ENCODE measurements at places on chromosomes 16 and 17. TPM values are rescaled to one million over a fixed set of nuclear protein-coding genes. Genes with fewer than 3 reads are reported as not detected.

SMPD3 gene
- not detected for total RNA-seq

CCL7 gene
- not detected for total RNA-seq

HSD17B1 gene
- total RNA-seq = 23.8 TPM

KLHL10 gene
- 0.38 TPM for total RNA-seq

DNA sequence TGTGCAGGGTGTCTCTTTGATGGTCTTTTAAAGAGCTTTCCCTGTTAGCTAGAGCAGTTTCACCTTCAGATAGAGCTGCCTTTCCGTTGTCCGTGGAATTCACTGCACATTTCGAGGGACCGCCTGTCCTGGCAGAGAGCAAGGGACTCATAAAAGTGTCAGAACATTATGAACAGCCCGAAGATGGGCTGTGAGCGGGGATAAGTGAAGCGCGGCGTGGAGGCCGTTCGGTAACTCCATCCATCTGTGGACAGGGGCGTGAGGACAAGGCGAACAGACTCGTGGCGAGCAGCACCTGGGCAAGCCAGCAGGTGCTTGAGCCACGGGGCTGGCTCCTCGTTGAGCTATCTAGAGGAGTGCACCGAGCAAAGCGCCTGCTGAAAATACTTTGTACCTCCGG lies 371.2 kb downstream of the MAF start:
- DNase-seq = no peak

DNA sequence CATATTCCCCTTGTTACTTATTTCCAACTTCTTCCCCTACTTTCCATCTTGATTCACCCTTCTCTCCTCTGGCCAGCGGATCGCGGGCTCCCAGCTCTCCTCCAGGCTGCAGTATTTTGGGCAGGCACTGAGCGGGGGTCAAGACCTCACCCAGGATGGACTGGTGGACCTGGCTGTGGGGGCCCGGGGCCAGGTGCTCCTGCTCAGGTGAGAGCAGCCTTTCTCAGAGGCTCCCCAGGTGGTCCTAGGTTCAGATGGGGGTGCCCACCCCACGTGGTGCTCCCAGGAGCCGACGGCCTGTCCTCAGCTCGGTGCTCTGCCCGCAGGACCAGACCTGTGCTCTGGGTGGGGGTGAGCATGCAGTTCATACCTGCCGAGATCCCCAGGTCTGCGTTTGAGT lies 16.0 kb downstream of the ITGAX start:
- no peak for DNase-seq
